Hematopoietic multipotent progenitor cell treated with erythropoietin and hydrocortisone succinate and interleukin-3 and kit ligand, for 15 days (in vitro differentiated cells): ENCODE measurements at places on chromosomes 6 and 20.

GRCh38 chr20:37336369-37337207 is 9.4 kb upstream of the SRC start:
- DNase-seq, result no peak

- DNase-seq, result no peak
These were observed 54.6 kb downstream of the B4GALT5 start for GRCh38 chr20:49659056-49659455.

DNA sequence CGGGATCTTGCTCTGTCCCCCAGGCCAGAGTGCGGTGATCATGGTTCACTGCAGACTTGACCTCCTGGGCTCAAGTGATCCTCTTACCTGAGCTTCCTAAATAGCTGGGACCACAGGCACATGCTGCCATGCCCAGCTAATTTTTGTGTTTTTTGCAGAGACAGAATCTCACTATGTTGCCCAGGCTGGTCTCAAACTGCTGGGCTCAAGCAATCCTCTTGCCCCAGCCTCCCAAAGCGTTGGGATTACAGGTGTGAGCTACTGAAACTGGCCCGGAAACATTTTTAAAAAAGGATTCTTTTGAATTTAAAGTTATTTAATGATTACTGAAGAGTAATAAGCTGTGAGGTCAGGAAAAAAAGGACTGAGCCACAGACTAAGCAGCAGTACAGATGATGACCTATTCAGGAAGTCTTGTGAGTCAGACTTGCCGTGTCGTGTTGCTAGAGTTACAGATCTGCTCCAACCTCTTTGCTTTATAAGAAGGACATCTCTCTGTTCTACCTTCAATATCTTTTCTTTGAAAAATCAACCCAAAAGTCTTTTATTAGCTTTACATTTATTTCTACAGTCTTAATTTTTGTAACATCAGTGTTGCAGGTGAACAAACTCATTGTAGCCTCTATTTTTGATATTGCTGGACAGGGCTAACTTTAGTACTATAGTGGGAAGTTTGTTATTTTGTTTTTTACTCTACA is 108.7 kb downstream of the NCOA3 start:
- DNase-seq, result no peak

DNA sequence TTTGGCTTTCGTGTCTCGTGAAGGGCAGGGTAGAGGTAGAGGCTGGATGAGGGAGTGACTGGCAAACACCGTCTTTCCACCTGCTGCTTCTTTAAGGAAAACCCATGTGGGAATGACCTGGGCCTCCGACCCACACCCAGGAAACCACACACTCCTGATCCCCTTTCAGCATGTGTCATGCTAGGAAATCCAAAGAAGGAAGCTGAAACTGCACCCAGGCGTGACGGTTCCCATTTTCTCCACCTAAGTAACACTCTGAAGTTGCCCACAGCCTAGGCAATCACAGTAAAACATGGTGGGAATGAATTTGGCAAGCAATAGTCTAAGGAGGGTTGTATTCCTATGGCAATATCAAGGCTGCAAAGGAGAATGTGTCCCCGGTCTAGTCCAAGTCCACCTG is 538.4 kb upstream of the NOX3 start:
- no peak for DNase-seq

GRCh38 chr20:33262658-33263065 is 20.4 kb upstream of the BPIFB1 start:
- no peak for DNase-seq

- DNase-seq, result no peak
These were observed 1.3 kb downstream of the KCNQ2 start for GRCh38 chr20:63471002-63471716.

- DNase-seq, result no peak
These were observed 69.3 kb upstream of the EYS start for GRCh38 chr6:65776332-65776731.

DNA sequence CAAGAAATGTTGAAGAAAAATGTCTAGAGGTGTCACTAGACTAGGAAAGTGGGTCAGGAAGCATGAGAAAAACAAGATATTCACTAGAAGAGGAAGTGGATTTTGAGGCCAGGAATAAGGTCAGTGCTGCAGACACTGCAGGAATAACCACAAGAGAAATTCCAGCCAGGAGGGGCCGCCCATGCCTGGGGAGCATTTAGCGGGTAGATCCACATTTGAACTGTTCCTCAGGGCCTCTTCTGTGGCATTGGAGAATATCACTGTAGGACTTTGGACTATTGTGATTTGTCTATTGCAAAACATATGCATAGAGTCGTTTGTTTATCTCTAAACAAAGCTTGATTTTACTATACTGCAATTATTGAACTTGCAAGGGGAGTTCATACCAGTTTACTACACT is 49.6 kb upstream of the CCDC28A start:
- DNase-seq, result no peak

GRCh38 chr6:2861060-2861821 is 19.6 kb upstream of the SERPINB1 start:
- DNase-seq, result no peak

- no peak for DNase-seq
These were observed 24.0 kb downstream of the FYN start for GRCh38 chr6:111849298-111849697.

- DNase-seq, result no peak
These were observed 11.8 kb downstream of the CPNE5 start for GRCh38 chr6:36827261-36828079.

DNA sequence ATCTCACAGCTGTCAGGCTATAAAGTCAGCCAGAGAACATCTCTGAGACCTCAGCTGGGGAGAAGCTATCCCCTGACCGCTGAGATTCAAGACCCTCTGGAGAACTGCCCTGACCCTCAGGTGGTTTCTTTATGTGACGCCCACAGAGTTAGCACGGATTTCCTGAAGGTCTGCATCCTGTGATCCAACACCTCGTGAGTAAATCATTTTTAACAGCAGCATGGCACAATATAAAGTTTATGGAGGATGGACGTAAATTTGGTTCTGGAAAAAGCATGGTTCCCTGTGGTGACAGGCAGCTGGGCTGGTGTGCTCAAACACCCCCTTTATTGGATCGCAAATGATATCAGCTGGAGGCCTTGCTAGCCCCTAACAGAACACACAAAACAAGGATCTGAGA is 25.3 kb upstream of the TRAF3IP2 start:
- DNase-seq, result no peak

DNA sequence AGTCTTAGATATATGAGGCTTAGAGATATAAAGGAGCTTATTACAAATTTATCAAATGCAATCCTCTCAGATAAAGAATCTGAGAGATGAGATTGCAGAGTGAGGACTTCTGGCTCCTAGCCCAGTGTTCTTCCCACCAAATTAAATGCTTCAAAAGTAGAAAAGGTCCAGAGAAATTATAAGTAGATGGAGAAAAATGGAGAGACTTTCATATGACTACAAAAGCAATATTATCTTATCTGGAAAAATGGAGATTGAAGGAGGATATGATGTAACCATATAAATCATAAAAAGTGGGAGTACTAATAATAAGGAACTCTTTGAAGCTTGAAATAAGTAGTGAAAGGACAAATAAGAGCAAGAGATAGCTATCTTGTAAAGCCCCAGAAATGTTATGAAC is 2.8 kb downstream of the KCTD20 start:
- DNase-seq, result no peak

GRCh38 chr6:157020398-157020797 is 243.2 kb downstream of the ARID1B start:
- peak; percentile 32 for DNase-seq

- DNase-seq, result no peak
These were observed 9.7 kb downstream of the HECA start for GRCh38 chr6:139144490-139145085.

DNA sequence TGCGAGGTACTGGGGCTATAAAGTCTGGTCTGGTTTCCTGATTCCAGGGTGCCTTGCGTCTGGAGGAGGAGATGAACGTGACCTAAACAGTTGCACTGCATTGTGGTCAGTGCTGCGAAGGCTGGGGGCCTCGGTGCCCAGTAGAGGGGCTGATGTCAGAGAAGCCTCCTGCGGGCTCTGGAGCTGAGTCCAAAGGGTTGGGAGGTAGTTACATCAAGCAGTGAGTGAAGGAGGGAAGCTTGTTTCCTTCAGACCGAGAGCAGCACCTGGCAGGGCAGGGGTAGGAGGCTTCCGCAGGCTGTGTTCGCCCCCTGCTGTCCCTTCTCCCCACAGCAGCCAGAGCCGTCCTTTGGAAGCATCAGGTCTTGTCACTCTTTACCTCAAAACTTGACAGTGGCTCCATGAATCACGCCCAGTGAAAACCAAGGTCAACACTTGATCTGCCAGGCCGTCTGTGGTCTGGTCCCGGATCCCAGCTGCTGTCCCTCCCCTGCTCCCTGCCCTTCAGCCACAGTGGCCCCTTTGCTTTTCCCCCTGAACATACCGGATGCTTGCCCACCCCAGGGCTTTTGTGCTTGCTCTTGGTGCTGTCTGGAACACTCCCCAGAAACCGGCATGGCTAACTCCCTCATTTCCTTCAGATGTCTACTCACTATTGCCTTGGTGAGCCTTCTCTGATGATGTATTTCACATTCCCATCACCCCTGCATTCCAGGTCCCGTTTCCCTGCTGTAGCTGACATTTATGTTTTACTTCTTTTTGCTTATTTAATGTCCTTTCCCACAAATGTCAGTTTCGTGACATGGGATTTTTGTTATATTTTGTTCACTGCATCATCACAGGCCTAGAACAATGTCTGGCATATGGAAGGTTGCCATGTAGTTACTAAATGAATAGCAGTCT is 7.0 kb downstream of the DYNLRB1 start:
- DNase-seq, result peak; percentile 48

GRCh38 chr6:73041051-73041450 is 184.2 kb downstream of the KHDC1L start:
- no peak for DNase-seq

DNA sequence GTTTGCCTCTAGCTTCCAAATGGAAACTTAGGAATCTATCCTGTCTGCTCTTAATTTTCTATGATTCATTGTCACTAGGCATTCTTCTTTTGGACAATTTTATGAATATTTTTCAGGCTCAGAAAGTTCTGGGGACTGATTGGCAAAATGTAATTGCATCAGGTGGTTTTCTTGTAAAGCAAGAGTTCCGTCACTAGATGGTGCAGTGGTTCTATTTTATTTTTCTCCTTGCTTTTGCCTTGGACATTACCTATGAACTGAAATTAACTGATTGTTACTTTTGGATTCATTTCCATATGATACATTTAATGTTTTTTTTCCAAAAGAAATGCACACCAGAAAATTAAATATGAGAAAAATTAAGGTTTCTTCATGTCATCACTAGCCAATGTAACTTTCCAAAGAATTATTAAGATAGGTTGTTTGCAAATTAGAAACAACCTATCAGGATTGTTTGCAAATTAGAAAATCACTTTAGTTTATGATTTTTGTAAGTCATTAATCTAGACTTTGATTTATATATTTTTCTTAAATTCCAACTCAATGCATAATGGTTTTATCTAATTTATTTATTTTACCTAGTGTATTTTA is 48.0 kb downstream of the TMEM170B start:
- DNase-seq, result no peak

DNA sequence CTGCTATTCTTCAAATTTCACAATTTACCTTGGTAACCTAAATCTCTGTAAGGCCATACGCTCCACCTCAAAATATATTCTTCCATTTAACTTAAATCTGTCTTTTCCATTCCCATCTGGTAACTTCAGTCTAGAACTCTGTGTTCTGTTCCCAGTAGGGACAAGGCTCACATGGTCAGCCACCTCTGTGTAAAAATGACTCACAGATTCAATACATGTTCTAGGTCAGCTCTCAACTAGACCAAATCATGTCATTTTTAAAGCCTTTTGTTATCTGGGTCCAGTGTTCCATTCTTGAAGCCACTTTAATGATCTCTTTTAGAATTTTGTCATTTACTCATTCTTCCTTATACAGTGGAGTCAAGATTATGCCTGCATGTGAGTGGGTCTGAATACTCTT is 315.6 kb upstream of the CITED2 start:
- no peak for DNase-seq

DNA sequence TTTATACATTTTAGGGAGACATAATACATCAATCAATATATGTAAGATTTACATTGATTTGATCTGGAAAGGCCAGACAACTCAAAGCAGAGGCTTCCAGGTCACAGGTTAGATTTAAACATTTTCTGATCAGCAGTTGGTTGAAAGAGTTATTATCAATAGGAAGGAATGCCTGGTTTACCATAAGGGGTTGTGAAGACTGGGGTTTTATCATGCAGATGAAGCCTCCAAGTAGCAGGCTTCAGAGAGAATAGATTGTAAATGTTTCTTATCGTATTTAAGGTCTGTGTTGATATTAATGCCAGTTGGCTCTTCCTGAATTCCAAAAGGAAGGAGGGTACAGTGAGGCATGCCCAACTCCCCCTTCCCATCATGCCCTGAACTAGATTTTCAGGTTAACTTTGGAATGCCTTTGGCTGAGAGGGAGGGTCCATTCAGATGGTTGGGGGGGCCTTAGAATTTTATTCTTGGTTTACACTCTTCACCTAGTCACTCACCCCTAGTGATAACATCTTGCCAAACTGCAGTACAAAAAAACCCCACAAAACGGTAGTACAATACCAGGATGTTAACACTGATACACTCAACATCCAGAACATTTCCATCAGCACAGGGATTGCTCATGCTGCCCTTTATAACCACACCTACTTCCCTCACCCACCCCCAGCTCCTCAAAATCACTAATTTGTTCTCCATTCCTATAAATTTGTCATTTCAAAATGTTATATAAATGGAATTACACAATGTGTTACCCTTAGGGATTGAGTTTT is 259.6 kb upstream of the PLN start:
- no peak for DNase-seq

DNA sequence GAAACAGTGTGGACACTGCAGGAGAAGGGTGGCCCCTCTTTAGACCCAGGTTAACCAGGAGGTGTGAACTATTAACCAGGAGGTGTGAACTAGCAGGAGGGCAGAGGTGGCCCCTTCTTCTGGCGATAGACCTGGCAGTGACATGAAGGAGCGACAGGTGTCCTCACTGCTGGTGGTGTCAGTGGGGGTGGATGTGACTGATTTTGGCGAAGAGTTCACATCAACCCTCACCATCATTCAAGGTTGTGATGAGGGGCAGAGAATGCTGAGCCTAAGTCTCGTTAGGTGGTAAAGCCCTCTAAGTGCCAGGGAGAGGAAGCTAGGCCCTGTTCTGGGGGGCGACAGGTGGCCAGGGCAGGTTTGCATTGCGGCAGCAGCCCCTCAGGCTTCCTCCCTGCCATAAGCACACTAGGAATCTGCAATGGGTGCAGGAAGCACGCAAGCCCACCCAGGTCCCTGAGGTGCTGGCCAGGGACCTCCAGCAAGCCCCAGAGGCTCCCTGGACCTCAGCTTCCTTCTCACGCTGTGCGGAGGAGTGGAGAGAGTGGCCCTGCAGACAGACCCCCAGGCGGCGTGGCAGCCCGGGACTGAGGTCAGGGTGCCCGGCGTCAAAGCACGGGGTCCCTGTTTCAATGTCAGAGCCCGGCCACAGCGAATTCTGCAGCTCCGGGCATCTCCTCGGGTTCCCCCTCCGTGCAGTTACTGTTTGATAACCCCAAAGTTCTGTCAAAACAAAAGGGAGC is 13.7 kb downstream of the NPEPL1 start:
- no peak for DNase-seq

DNA sequence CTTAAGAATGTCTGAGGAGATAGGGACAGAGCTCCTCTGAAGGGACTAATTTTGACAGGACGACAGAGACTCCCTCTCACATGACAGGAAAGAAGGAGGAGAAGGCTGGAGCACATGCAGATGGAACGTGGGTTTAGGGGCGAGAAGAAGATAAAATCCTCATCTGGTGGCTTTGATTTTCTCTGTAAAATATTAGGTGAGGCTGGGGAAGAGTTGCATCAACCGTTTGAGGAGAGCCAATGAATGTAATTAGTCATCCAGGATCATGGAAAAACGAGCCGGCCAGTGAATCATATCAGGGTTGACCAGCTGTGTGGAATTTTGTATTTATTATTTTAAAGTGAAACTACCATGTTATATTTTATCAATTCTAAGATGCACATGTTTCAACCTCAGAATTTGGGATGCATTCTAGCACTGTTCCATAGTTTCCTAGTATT is 46.9 kb upstream of the ADGRF4 start:
- DNase-seq, result no peak
